ENCODE measurements at places on chromosomes 11 and 22.

GRCh38 chr11:126310200-126310991 is 6.5 kb downstream of the DCPS start:
- DNase-seq, result peak; percentile 77

GRCh38 chr11:73508243-73509176 is 89.4 kb downstream of the FAM168A start:
- DNase-seq, result no peak

DNA sequence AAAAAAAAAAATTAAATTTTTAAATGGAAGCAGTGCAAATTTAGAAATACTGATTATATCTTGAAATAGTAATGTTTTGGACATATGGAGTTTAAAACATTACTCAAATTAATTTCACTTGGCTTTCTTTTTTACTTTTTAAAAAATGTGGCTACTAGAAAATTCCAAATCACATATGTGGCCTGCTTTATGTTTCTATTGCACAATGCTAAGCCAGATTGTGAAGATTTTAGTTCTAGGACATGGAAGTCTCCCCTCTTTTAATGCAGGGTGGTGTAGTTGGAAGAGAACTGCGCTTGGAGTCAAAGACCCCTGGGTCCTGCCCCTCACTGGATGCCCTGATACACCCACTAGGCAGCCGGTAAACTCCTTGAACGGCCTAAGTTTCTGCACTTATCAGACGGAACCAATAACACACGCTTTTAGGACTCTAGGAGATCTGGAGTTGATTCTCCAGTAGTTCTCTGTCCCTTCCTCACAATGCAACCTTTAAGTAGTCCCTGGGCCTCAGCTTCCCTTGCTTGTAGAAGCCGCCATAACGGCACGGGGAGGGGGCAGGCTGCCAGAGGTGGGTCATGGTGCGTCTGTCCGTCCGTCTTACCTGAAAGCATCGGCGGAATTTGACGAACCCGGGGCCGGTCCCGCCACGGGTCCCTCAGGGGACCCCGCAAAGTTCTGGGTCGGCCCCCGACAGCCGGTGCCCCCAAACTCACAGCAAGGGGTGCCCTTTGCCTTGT is 505 bp downstream of the FAM227A start:
- DNase-seq, result no peak

GRCh38 chr11:126561327-126561893 is 205.9 kb downstream of the ST3GAL4 start:
- DNase-seq, result no peak

Data from dorsolateral prefrontal cortex (tissue), 122 donors.